Uterine smooth muscle cell (primary cell): ENCODE measurements at places on chromosomes 5 and 9. TPM values are rescaled to one million over a fixed set of nuclear protein-coding genes. Genes with fewer than 3 reads are reported as not detected.

Gene C9
- 0.55 and 1.1 TPM in 2 replicates for total RNA-seq

Gene C5orf46
- not detected in 2 replicates for total RNA-seq

Gene MIER3
- total RNA-seq: 18.4 and 19.5 TPM in 2 replicates

Gene NUDT12
- total RNA-seq: 17.2 and 22.7 TPM in 2 replicates

Gene IL33
- 24.7 and 44.6 TPM in 2 replicates for total RNA-seq

Gene PCDHGB5
- total RNA-seq: 16.2 and 25.0 TPM in 2 replicates

Gene IFNA2
- total RNA-seq: not detected in 2 replicates

Gene MSX2
- total RNA-seq: 0.25 and 0.66 TPM in 2 replicates

Gene NCS1
- total RNA-seq: 54.2 and 76.2 TPM in 2 replicates

Gene NR4A3
- total RNA-seq: under 0.01 and 0.25 TPM in 2 replicates

Gene C7
- 0.12 TPM in 1 of 2 replicates, not detected in the other for total RNA-seq

Gene PSIP1
- total RNA-seq: 70.5 and 85.3 TPM in 2 replicates

Gene ZNF454
- 1.7 and 2.6 TPM in 2 replicates for total RNA-seq

Gene FOXD4L5
- total RNA-seq: not detected in 2 replicates

Gene TAS2R1
- not detected in 2 replicates for total RNA-seq

Gene NADK2
- 23.6 and 30.7 TPM in 2 replicates for total RNA-seq

Gene ANGPTL2
- total RNA-seq: 24.1 and 89.6 TPM in 2 replicates

Gene NDST1
- 33.4 and 39.5 TPM in 2 replicates for total RNA-seq

Gene RBM18
- total RNA-seq: 8.2 and 9.1 TPM in 2 replicates

Gene PLPP7
- 7.9 and 10.2 TPM in 2 replicates for total RNA-seq

Gene RGS7BP
- total RNA-seq: not detected in 2 replicates

Gene LIX1
- total RNA-seq: not detected in 2 replicates

Gene SLC25A48
- total RNA-seq: under 0.01 TPM in 1 of 2 replicates, not detected in the other

Gene SPEF2
- total RNA-seq: 4.8 and 7.6 TPM in 2 replicates

Gene SLC22A4
- total RNA-seq: 1.1 and 3.0 TPM in 2 replicates

Gene FBP2
- total RNA-seq: not detected in 2 replicates

Gene FAM169A
- total RNA-seq: 2.6 and 3.2 TPM in 2 replicates

Gene OCLN
- 1.7 and 2.0 TPM in 2 replicates for total RNA-seq

Gene JAKMIP2
- total RNA-seq: 9.5 and 10.8 TPM in 2 replicates

Gene ANKDD1B
- total RNA-seq: 0.33 and 0.62 TPM in 2 replicates

Gene RAD17
- 22.9 and 23.7 TPM in 2 replicates for total RNA-seq

Gene C9orf50
- 0.12 TPM in 1 of 2 replicates, not detected in the other for total RNA-seq

Gene ZNF474
- total RNA-seq: 0.11 and 0.12 TPM in 2 replicates

Gene NMUR2
- under 0.01 TPM in 1 of 2 replicates, not detected in the other for total RNA-seq

Gene PTGER4
- total RNA-seq: 2.9 and 4.3 TPM in 2 replicates

Gene FST
- 15.0 and 30.8 TPM in 2 replicates for total RNA-seq

Gene PHF19
- total RNA-seq: 24.0 and 47.7 TPM in 2 replicates

Gene BHMT
- total RNA-seq: not detected in 2 replicates

Gene PHYHD1
- 3.4 and 6.2 TPM in 2 replicates for total RNA-seq

Gene THBS4
- total RNA-seq: 1.1 and 2.1 TPM in 2 replicates

Gene SARDH
- 4.2 and 13.7 TPM in 2 replicates for total RNA-seq

Gene ZNF354C
- 9.4 and 10.0 TPM in 2 replicates for total RNA-seq

Gene HTR1A
- total RNA-seq: not detected in 2 replicates

Gene EQTN
- not detected in 2 replicates for total RNA-seq

Gene TIMD4
- not detected in 2 replicates for total RNA-seq

Gene SMIM33
- not detected in 2 replicates for total RNA-seq

Gene ADCY2
- total RNA-seq: under 0.01 and 0.22 TPM in 2 replicates

Gene ZNF483
- total RNA-seq: 1.9 and 2.4 TPM in 2 replicates

Gene GRM6
- total RNA-seq: not detected in 2 replicates

Gene TMOD1
- total RNA-seq: 0.44 and 0.87 TPM in 2 replicates

Gene SPATA31D4
- total RNA-seq: under 0.01 TPM in 1 of 2 replicates, not detected in the other

Gene FUT7
- total RNA-seq: not detected in 2 replicates

Gene POMT1
- total RNA-seq: 26.2 and 38.6 TPM in 2 replicates

Gene DIRAS2
- total RNA-seq: 0.11 and 1.4 TPM in 2 replicates

Gene BAAT
- total RNA-seq: under 0.01 TPM in 2 replicates

Gene TAF11L10
- not detected in 2 replicates for total RNA-seq
